ENCODE measurements at places on chromosomes 11 and 22. TPM values are rescaled to one million over a fixed set of nuclear protein-coding genes. Genes with fewer than 3 reads are reported as not detected.

Gene CNIH2
- not detected for total RNA-seq

Gene MUC5B
- total RNA-seq, result not detected

Gene DGKZ
- 32.1 TPM for total RNA-seq

Gene HTR3A
- total RNA-seq, result 0.35 TPM

Gene POLR3H
- 38.8 TPM for total RNA-seq

Gene MUC6
- not detected for total RNA-seq

DNA sequence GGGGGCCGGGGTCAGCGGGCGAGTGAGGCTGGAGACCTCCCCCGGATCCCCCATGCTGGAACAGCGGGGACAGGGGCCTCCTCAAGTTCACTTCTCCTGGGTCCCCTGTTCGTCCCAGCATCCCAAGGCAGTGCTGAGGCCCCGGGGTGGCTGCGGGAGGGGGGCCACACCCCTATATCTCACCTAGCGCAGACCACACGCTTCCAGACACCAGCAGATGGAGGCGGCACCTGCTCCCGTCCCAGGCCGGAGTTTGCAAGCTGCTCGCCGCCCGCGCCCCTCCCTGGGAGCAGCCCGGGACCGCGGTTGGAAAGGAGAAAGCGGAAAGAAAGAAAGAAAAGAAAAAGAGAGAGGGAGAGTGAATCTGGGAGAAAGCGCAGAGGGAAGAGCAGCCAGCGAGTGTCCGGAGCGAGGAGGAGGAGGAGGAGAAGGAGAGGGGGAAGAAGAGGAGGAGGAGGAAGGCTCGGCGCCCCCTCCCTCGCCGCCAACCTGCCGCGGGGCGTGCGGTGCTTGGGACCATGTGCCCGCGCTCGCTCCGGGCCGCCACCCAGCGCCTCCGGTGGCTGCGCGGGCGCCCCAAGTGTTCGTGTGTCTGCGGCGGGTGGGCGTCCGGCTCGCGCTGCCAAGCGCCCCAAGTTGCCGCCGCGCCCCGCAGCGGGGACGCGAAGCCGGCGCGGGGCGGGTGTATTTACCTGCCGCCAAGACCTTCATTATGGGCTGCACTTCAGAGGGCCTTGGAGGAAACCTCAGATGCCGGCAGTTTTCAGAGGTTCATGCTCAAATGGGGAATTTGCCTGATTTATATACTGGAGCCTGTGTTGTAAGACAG is at the start of gene LIF:
Gene LIF, minus strand, starts transcription at position 775 of the 829 bp plus-strand sequence. Its CDS starts 64 bp downstream, at position 711.
- peak; percentile 56 for DNase-seq

DNA sequence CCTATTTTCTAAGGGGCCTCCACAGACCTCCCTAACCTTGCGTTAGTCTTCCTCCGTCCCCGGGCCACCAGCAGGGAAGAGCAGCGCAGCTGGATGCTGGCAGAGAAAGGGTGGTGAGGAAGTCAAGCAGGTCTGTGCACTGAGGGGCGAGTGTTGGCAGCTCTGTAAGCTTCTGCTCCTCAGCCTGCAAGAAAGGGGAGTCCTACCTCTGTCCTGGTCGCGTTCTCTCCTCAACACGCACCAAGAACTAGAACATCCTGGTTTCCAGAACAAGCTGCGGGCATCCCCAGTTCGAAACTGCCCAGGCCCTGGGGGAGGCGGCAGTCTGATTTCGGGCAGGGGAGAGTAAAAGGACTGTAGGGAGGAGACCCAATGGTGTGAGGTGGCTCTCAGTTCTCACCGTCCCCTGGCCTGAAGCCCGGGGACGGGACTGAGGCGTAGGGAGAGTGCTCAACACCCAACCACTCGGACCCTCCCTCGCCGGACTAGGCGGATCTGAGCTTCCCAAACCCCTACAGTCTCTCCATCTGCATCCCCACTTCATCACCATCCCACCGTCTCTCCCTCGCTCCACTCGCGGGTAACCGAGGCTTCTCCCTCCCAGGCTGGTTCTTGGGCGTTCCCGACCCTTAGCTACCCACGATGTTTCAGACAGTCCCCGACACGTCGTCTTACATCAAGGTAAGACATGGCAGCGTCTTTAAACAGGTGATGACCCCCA is 7.7 kb upstream of the FLI1 start:
- no peak for DNase-seq

- DNase-seq, result no peak
Measured at GRCh38 chr11:13271060-13271693, 6.4 kb upstream of the BMAL1 start.

GRCh38 chr11:20363149-20363499 is 390 bp upstream of the HTATIP2 start:
- DNase-seq, result no peak

- peak; percentile 38 for DNase-seq
Measured at GRCh38 chr11:65116370-65117205, 913 bp downstream of the ZNHIT2 start.

GRCh38 chr11:117476531-117477142 is 149.0 kb downstream of the CEP164 start:
- no peak for DNase-seq

DNA sequence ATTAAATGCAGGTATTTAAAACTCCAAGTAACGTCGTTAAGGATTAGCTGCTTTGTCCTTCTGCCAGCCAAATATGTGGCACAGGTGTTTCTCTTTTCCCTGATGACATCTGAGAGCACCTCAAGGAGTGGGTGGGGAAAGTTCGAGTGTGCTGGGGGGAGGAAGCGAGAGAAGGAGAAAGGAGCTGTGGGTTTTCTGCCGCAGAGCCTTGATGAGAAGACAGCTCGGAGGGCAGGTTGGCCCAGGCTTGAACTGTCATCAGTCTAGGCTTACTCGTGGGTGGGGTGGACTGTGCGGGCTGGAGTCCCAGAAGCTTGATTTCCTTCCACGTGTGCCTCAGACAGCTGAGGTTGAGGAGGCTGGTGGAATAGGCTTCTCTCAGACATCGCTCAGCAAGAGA is 15.2 kb upstream of the SORL1-AS1 start:
- DNase-seq, result no peak

- DNase-seq, result no peak
Measured at GRCh38 chr11:65217441-65218423, 36.0 kb downstream of the CAPN1 start.

DNA sequence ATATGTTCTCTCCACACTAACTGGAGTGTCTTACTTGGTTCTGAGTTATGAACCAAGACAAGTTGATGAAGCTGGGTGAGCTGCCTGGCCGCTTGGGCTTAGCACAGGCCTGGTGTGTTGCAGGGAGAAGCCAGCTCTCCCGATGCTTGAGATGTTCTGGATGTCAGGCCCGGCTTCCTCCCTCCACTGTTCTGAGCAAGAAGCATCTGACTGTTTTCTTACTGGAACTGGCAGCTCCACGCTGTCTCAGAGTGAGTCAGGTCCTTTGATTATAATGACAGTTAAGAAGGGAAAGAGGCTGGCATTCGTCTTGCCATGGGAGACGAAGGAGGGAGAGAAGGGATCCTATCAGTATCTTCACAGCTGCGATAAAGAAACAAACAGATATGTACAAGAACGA is 46.5 kb upstream of the CRTAM start:
- DNase-seq, result peak; percentile 41

GRCh38 chr11:12499071-12499470 is 121.7 kb downstream of the PARVA start:
- no peak for DNase-seq

- DNase-seq, result no peak
Measured at GRCh38 chr11:133930767-133931448, 25.9 kb downstream of the IGSF9B start.

DNA sequence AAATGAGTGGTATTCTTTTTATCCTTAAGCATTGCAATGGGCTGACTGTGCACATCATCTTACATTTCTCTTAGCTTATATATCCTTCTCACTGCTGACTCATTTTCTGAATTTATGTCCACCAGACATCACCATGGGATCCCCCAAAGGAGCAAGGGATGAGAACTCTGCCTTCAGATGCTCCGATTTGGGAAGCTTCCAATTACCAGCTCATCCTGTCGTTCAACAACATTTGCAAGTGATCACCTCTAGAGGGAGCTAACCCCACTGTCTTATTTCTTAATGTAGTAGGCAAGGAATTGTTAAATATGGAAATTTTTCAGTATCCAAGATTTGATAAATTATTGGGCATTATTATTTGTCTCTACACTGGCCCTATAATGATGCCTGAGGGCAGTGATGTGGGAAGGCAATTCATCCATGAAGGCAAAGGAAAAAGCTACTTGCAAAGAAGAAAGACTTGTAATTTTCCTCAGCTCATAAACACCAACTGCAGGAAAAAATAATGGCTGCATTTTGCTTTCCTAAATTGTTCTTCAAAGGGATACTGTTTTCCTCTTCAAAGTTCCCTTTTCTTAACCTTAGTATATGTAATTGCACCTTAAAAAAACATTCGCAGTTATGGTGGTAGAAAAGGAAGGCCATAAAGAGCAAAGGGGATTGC is 102.4 kb upstream of the FSHB start:
- peak; percentile 36 for DNase-seq

GRCh38 chr22:30483169-30483568 is 11.4 kb upstream of the SEC14L3 start:
- peak; percentile 12 for DNase-seq

DNA sequence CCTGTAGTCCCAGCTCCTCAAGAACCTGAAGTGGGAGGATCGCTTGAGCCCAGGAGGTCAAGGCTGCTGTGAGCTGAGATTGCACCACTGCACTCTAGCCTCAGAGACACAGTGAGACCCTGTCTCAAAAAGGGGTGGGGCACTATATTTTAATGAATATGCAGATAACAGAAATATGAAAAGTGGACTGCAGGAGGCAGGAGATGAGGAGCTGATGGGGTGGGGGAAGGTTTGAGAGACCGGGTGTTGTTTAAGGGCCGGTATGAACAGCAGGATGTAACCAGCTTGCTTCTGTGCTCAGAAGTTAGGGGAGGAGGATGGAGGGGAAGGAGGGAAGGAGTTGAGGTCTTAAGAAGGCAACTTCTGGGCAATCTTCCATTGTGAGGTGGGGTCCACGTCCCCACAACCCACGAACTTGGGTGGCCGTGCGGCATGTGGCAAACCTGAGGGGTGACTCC is 1.3 kb upstream of the B4GALNT4 start:
- DNase-seq, result no peak

GRCh38 chr22:26985931-26986782 is 328.8 kb downstream of the MIAT start:
- DNase-seq, result peak; percentile 26

- DNase-seq, result peak; percentile 37
Measured at GRCh38 chr11:97739932-97740800, 1280.6 kb upstream of the CNTN5 start.

- DNase-seq, result no peak
Measured at GRCh38 chr11:67320011-67320410, 16.7 kb downstream of the SSH3 start.
